ENCODE measurements at places on chromosomes 6 and 20.

GRCh38 chr20:38962928-38963401 lies 821 bp downstream of the DHX35 start:
- no peak for DNase-seq

- DNase-seq: no peak
These were observed 463 bp upstream of the HLA-DMB start for GRCh38 chr6:32941214-32941768.

DNA sequence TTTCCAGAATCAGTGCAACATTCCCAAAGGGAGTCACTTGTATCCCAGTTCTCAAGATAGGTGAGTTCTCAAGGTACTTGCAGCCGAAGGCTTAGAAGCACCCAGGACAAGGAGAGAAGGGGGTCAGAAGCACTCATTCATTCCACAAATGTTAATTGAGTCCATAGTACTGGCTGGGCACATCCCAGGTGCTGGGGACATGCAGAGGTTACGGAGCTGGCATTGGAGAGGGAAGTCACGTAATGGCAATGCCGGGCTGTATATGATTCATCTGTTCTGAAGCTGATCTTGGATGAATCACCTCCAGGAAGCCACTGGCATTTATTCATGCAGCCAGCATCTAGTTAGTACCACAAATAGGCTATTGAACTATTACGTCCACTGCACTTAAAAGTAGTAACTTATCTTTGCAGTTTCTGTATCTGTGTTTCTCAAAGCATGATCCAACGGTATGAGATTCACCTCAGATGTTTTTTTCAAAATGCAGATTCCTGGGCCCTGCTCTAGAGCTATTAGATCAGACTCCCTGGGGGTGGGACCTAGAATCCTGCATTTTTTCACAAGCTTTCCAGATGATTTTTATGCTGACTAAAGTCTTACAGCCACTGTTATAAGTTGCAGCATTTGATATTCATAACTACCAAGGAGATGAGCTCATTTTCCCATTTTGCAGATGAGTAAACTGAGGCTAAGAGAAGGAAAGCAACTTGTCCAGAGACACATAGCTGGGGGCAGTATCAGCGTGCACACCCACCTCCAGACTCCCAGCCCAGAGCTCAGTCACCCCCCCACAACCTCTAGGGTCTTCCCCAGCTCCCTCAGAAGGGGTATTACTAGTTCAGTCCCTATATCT lies 44.1 kb upstream of the ID1 start:
- no peak for DNase-seq

DNA sequence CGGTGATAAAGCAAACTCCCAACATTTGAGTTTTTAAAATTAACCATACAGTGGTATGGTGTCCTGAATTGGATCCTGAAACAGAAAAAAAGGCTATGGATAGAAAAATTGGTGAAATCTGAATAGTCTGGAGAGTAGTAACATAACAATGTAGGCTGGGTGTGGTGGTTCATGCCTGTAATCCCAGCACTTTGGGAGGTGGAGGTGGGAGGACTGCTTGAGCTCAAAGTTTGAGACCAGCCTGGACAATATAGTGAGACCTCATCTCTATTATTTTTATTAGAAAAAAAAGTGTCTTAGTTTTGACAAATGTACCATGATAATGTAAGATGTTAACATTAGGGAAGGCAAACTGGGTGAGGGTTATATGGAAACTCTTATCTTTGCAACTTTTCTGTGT lies 11.0 kb downstream of the EEF1A1 start:
- no peak for DNase-seq

All from left forelimb (tissue), 1 donor.